ENCODE measurements at places on chromosomes 1 and 21.
A peak's percentile ranks its signal among the peaks of the same experiment; 100 is the strongest.

- DNase-seq: no peak
These were observed 25.5 kb downstream of the TNFRSF8 start for GRCh38 chr1:12088607-12089006.

- DNase-seq: peak; percentile 47
These were observed 83.6 kb downstream of the ITPKB start for GRCh38 chr1:226655251-226656163.

- DNase-seq: no peak
These were observed 20.1 kb upstream of the PCBP3 start for GRCh38 chr21:45623436-45623835.

DNA sequence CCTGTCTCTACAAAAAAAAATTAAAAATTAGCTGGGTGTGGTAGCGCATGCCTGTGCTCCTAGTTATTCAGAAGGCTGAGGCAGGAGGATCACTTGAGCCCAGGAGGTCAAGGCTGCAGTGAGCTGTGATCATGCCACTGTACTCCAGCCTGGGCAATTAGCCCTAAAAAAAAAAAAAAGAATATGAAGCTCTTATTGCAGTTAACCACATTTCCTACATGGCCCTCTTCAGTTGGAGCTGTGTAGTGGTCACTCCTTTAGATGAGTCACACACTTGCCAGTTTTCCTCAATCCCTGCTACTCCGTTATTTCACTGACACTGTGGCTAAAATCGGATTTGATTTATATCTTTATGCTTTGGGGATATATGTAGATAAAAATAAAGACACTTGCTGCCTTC is 11.8 kb downstream of the NFYC start:
- no peak for DNase-seq

- DNase-seq: no peak
These were observed 398.8 kb upstream of the CXADR start for GRCh38 chr21:17114045-17114444.

DNA sequence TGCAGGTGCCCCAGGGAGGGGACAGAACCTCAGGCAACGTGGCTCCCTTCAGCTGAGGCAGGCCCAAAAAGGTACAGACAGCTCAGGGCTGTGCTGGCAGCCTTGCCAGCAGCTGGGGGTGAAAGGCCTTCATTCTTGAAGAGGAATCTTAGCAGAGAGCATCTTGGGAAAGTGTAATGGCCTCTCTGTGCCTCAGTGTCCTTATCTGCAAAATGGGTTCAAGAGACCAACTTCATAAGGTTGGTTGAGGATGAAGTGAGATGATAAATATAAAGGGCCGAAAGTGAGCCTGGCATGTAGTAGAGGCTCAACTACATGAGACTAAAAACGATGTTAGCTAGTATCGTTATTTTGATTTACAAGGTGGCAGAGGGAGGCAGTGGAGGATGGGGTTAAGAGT is 26.2 kb downstream of the TMCO4 start:
- DNase-seq: no peak

DNA sequence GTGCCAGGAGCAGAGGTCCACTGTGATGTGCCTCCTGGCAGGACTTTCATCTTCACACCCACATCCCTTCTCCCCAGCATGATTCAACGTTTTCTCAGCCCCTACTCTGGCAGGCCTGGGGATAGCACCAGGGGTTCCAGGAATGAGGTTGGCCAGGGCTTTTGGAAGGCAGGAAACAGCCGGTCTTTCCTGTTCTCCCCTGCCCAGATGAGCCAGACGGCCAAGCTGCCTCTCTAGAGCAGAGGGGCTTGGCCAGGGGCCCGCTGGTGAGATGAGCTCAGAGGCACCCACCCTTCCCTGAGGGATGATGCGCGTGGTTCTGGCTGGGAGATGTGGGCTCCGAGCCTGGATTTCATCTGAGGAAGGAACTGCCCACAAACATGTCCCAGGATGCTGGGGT is 4.3 kb upstream of the MFAP2 start:
- peak; percentile 30 for DNase-seq

DNA sequence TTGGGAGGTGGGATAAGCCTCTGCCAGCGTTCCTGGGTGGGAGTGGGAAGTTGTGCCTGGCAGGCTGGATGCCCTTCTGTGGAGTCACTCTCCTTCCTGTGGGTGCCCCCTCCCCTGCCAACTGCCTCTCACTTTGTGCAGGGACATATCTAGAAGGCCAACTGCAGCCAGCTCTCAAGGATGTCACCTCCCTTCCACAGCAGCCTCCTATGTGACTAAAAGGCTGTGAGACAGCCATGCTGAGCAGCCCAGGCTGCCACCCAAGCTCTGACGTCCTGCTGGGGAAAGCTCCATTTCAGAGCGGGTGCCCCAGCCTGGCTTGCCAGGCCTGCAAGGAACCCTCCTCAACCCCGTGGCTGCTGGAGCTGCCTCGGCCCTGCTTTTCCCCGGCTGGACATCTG is 19.6 kb upstream of the SLC26A9 start:
- DNase-seq: no peak
